ENCODE measurements at places on chromosomes 16 and 17.

DNA sequence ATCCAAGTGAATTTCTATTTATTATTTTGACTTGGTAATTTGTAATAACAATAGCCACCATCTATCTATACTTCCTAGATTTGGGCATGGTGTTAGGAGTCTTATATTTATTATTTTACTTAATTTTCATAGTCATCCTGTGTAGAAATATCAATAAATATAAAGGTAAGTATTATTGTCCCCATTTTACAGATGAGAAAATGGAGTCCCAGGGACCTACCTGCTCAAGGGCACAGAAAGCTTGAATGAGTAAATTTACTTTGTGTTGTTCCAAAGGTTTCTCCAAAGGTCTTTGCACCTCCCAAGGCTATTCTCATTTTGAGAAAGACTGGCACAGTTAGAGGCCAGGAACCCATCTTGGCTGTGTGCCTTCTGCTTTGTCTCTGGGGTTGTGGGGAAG is 738.3 kb downstream of the WWOX start:
- DNase-seq, result no peak

- DNase-seq, result no peak
Measured at GRCh38 chr17:67372751-67373150, 4.3 kb upstream of the PITPNC1 start.

DNA sequence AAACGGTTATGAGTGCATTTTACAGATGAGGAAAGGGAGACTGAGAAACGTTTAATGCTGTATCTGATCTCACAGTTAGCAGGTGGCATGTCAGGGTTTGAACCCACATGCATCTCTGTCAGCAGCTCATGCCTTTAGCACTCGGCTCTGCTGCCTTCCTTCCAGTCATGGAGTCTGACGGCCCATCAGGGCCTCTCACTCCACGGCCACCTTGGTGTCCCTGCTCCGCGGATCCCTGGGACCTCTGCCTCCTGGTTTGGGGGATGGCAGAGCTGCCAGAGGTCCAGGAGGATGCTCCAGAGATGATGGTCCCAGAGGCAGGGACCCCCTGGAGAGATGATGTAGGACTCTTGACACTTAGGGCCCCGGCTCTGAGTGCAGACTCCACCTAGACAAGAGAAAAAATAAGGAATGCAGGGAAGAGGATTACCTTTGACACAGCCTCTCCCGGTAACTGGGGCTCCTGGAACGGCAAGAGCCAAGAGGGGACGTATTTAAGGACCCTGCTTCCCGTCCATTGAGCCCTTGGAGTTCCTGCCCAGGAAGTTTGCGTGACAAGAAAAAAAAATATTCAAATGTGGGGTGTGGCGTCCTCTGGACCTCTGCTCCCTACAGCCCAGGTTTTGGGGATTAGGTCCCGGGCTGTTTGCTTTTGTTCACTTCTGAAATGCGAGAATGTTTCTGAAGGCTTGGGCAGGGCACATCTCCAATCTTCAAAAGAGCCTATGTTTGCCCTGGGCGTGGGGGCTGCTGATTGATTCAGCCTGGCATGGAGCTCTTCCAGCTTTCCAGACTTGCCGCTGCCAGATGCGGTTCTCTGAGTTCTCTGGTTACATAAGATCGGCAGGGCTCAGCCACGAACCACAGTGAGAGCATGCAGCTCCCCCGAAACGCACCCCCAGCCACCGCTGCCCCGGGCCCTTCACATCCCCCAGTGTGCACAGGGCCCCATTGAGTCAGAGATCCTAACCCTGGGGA is at the start of gene ALDH3A1:
Gene ALDH3A1, minus strand, starts transcription at position 470 of the 978 bp plus-strand sequence. CDS start 3,169 bp downstream, outside the sequence.
- DNase-seq, result no peak

DNA sequence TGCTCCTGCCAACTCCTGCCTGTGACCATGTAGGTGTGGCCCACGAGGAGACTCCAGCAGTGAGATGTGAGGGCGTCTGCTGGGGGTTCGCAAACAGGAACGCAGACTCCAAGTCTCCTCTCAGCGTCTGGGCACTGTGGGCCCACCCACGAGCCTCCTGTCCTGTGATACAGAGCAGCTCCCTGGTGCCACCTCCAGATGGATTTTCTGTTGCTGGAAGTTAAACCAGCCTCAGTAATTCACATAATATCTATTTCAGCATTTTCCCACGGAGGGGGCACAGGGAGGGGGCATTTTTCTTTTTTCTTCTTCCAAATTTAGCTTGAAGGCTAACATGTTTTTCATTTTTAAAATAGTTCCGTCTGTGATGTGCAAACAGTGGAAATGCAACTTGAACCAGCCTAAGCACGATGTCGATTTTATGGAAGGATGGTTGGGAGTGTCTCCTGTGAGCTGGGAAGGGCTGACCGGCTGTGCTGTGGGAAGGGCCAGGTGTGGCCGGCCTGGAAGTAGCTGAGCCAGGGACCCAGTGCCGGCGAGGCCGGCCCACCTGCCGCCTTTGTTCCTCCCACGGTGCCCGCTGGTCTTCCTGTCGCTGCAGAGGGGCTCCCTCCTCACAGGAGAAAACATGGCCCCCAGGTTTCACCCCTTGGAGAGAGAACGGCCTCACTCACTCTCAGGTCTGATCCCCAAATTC is 3.9 kb upstream of the RAB40B start:
- DNase-seq, result no peak

GRCh38 chr16:56869513-56870275 is 4.7 kb downstream of the SLC12A3 start:
- DNase-seq, result no peak

DNA sequence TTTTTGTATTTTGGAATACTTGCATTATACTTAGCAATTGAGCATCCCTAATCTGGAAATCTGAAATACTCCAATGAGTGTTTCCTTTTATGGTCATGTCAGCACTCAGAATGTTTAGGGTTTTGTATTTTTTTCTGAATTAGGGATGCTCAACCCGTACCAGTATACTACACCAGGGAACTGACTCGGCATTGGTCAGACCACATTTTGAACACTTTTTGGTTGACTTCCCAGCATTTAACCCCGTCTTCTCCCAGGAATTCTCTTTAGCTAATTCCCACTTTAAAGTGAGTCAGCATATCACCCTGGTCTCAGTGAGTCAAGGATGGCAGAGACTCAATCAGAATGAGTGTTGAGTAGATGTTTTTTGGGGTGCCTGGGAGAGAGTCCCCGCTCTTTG is 177.9 kb downstream of the SPECC1 start:
- no peak for DNase-seq

DNA sequence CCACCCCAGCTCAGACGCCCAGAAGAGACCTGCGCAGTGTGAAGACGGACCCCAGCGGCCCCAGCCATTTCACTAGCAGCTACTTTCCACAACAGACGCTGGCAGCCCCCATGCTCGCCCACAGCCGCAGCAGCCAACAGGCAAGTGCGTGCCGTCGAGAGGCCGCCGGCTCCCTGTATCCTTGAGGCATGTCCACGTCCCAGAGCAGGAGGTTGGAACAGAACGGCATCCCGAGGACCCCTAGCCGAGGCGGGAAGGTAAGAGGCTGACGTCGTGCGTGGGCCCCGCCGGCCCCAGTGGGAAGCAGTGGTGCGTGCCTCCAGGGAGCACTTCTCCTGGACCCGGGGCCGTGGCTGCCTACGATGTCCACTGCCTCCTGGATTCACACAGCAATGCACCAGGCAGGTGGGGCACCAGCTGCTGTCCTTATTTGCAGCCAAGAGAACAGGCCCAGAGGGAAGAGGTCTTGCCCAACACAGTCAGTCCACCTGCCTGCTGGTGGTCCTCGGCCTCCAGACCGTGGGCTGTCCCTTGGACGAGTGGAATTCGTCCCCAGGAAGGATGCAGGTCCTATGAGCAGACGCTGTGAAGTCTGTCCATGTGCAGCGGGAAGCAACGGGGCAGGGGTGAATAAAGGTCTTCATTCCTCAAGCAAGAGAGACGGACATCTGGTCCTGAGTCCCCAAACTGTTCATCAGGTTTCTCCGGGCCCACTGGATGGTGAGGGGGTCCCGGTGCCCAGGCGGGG is 38.5 kb downstream of the SLC7A5 start:
- DNase-seq, result no peak

DNA sequence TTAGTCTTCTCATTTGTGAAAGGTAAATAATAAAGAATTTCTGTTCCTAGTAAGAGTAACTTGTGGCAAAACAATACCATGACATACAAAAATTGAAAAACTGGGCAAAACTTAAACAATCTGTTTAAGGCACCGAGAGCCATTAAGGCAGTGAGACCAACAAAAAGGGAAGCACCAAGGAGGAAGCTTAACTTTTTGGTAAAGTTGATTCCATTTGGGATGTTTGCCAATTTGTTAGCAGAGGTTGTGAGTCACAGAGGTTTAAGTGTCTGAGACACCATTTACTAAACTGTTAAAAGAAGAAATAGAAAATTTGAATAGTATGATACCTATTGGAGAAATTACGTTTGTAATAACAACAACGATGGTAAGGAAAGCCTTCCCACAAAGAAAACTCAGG is 4.9 kb downstream of the SLC35G3 start:
- DNase-seq, result no peak

DNA sequence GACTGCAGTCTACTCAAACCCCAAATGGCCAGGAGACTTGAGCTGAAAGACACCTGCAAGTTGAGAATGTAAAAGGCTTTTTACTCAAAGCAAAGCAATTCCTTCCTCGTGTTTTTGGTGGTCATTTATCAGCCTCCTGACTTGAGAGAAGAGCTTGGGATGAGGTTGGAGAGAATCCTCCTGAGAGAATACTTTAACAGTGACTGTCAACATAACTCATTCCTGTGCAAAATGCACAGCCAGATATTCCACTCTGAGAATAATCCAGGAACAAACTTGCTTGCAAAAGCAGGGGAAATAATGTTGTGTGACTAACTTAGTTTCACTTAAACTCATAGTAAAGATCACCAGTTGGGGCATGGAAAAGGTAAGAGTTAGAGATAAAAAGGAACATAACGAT is 53.4 kb downstream of the SNTB2 start:
- DNase-seq, result no peak

- DNase-seq, result peak; percentile 51
Measured at GRCh38 chr16:84599521-84600202, 18.2 kb downstream of the COTL1 start.

DNA sequence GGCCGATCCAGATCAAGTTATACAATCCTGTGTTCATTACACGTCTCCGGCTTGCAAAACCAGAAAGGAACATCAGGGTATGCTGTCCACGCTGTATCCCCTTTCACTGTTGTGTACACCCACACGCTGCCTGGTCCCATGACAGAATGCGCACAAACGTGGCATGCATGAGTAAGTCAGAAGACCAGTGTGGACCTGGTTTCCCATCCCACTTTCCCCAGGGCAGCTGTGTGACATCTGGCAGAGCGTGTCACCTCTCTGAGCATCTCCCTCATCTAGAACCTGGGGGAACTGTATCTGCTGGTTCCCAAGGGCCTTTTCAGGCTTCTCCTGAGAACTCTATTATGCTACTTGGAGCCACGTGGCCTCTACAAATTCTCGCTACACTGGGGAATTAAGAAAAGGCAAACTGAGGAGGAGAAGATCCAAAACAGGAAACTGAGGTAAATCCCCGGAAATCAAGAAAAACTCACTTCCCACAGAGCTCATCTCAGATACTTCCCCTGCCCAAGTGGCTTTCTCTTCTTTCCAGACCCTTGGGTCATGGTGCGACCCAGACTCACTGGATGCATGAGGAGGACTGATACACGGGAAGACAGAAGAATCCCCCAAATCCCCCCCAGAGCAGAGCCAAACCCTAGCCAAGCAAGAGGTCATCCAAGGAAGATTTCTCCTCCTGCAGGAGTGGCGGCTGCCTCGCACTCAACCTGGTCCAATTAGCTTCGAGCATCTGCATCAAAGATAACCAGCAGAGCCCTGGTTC is 139.3 kb downstream of the GAS7 start:
- no peak for DNase-seq

GRCh38 chr17:39238311-39238972 is 12.7 kb upstream of the STAC2 start:
- peak; percentile 66 for DNase-seq

DNA sequence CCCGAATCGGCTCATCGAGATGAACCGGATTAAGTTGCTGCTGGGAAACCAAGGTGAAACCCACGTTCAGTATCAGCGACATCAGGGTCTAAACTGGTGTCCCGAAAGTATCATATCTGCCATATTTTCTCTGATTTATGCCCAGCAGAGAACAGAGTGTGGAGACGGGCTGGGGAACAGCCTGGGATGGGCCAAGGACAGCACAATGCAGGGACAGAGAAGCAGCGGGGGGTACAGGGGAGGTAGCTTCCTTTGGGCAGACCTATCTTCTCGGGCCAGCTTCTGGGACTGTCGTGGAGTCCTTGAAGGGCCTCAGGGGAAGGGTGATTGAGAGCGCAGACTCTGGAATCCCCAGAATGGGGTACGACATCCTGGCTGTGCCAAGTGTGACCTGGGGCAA is 17.5 kb upstream of the MLKL start:
- no peak for DNase-seq

DNA sequence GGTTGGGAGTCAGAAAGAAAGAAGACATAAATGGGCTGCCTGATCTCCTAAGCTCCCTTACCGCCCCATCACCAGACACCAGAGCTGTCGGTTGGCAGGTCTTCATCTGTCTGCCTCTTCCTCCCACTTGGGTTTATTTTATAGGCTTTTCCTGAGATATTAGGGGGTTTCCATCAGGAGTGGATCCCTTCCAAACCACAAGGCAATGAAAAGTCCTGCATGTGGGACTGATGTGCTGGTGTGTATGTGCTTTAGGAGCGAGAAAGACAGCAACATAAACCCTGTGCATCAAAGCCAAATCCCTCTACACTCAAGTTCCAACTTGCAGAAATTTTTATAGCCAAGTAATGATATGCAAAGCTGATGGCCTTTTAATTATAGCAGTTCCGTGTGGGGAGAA is 389.5 kb downstream of the SLC39A11 start:
- no peak for DNase-seq

GRCh38 chr16:31708348-31708747 is 165.3 kb upstream of the ZNF267 start:
- DNase-seq, result no peak

GRCh38 chr16:57920880-57921229 is 50.1 kb downstream of the CNGB1 start:
- no peak for DNase-seq

DNA sequence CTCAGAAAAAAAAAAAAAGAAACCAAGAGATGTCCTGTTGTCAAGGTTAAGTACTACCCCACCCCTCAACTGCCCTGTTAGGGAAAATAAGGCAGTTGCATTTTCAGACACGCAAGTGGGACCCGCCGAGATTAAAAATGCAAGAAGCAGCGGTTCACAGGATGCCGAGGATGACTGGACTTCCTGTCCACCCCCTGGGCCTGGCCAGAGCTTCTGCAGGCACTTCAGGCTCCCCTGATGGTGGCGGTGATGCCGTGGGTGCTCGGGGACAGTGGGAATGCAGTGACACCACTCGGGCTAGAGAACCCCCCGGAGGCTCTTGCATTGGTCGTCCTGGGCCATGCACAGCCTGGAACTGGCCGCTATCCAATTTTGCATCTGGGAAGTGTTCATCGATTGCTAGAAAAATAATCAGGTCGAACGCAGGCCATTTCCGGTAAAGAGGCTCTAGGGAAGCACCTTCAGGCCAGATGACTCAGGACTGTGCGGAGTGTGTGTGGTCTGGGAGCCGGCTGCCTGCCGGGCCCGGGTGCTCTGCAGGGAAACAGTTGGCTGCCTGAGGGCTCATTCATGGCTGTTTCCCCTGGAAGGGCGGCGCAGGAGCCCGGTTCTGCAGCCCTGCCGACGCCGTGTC is 13.4 kb upstream of the CRISPLD2 start:
- no peak for DNase-seq

GRCh38 chr16:85525420-85526184 is 87.5 kb upstream of the GSE1 start:
- DNase-seq, result no peak

Measured in activated gamma-delta T cell treated with anti-CD3 and anti-CD28 coated beads, Interleukin-2, amount 50 U/mL, for 16 hours (primary cell).